ENCODE measurements at places on chromosomes 3 and 15.

GRCh38 chr3:59444676-59445075 is 394.9 kb upstream of the CFAP20DC start:
- ATAC-seq: no peak

GRCh38 chr15:65395567-65396202 is 17.9 kb upstream of the IGDCC3 start:
- no peak for ATAC-seq

DNA sequence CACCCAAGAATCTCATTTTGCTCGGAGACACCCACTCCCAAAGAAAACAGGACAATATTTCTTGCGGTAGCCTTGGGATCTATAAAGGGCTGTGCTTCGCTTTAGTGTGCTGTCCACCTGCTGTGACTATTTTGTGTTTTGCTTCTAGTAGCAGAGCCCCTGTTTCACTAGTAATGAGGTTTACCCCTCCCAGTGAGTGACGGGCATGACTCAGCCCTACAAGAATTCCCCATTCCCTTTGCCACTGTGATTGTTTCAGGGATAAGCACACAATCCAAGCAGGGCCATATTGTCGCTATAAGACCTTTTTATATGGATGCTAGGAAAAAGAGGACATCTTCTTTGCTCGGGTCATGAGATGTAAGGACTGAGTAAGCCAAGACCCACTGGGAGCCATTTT is 62.5 kb upstream of the FOXB1 start:
- no peak for ATAC-seq

GRCh38 chr3:127221446-127222035 is 28.6 kb downstream of the PRR23E start:
- ATAC-seq: no peak

DNA sequence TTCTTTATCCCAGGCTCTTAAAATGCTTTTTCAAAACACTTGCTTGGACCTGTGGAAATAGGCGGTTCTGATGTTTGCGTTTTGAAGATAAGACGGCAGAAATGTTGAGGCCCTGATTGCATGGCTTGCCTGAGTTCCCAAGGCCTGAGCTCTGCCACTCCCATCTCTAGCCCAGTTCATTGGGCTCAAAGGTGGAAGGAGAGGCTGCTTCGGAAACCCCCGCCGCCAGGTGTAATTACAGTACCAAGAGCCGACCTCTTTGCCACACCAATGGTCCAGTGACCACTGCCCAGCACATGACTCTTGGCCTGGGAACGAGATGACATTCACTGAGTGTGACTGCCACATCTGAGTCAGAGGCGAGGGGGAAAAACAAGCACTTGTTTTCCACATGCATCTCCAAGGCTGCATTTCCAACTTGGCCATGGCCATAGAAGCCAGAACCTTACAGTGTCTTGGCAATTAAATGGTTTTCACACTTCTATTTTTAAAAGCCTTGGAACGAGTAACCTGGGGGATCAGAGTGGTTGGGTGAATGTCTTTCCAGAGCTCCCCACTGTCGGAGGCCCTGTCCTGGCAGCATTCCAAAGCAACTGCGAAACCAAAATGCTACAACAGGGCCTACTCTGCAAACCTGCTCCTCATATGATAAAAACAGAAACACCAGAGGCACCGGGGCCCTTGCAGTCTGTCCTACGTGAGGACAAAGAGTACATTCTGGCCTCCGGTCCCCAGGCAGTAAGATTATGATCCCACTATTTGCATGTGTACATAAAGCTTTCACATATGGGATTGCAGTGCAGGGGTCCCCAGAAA is 63.8 kb upstream of the CGNL1 start:
- no peak for ATAC-seq

DNA sequence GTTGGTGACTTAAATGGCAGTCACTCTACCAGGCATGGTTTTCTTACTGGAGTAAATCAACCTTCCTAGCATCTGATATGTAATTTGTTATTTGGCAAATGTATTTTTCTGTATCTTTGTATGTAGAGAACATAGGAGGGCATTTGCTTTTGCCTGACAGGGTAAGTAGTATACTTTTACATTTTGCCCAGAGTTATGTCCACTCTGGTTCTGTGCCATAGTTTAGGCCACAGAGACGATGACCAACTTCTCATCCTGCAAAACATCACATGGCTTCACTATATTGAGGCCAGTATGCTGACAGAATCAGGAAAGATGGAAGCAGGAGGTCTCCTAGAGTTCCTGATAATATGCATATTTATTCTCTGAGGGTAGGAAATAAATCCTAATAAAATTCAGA is 23.1 kb upstream of the ULK4 start:
- ATAC-seq: no peak

GRCh38 chr3:151591441-151591840 is 130.6 kb upstream of the IGSF10 start:
- ATAC-seq: no peak

- no peak for ATAC-seq
These were observed 49.3 kb upstream of the XCR1 start for GRCh38 chr3:46076606-46077005.

DNA sequence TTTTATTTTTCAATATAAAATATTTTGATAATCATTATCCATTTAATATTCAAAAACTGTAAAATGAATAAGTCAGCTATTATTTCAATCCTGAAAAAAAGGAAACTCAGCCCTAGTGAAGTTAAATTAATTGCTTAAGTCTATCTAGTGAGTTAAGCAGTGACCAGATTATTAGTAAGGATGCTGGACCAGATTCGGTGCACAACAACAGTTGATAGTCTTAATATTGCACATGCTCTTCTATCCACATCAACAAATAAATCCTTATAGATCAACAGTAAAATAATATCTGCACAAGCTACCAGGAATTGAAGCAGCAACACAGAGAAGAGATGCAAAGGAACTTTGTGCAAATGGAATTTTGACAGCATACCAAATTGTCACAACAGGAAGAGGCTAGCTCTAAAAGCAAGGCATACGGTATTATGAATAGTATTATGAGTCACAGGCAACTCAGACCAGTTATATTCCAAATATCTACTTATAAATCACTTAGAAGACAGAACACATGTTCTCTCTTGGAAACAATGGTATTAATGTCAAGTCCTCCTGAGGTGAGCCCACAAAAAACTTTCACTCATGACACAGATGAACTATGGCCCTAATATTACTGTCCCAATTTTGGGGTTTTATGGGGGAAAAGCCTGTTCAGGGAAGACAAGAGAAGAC is 24.9 kb downstream of the VPS13C start:
- ATAC-seq: no peak

GRCh38 chr3:108486941-108487340 is 23.5 kb downstream of the MYH15 start:
- peak; percentile 92 for ATAC-seq

GRCh38 chr3:184745526-184745925 is 33.7 kb upstream of the MAGEF1 start:
- no peak for ATAC-seq

DNA sequence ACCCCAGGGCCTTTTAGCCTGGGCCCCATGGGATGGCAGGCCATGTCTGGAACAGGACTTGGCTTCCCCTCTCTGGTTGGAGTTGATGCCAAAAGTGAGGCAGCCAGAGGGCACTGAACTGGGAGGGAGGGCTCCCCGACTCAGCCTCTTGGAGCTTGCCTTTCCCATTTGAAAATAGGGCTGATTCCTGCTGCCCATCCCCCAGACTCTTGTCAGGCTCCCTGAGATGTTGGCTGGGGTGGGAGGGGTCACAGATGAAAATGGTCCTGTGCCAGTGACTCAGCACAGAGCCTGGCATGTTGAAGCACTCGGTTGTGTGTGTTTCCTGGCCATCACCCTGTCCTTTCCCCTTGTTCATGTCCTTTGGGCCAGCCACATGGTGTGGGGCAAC is 6.6 kb downstream of the PPCDC start:
- ATAC-seq: peak; percentile 5

DNA sequence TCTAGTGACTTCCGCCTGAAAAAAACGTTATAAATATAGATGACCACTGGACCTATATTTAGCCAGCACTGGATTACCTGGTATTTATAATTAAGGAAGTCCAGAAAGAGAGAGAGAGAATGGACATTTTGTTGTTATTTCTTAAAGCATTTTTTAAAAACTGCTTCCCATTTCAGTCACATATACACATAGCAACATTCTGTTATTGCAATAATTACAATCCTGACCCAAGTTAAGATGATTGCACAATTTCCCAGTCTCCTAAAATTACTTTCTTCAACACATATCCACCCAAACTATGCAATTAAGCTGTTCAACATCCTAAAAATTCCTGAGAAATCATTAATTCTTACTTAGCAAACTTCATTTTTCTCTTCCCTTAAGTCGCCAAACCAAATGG is 37.7 kb downstream of the PCSK6 start:
- no peak for ATAC-seq

GRCh38 chr3:185659942-185660921 is 74.1 kb downstream of the SENP2 start:
- ATAC-seq: peak; percentile 79

DNA sequence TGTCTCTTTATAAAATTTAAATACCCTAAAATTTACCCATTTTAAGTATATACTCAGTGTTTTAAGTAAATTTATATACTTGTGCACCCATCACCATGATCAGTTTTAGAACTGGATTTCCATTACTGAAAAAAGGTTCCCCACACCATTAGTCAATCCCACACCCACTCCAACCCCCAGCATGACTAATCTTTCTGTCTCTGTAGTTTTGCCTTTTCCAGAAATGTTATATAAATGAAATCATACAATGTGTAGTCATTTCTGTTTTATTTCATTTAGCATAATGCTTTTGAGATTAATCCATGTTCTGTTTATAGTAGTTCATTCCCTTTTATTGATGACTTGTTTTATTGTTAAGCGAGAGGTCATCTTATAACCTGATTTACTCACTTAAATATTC is 66.1 kb upstream of the LIMD1 start:
- no peak for ATAC-seq

GRCh38 chr3:17932136-17932771 is 189.8 kb upstream of the TBC1D5 start:
- no peak for ATAC-seq

- ATAC-seq: no peak
These were observed 53.9 kb upstream of the ITGA11 start for GRCh38 chr15:68485721-68486360.

GRCh38 chr3:33006081-33006480 is 54.6 kb downstream of the CCR4 start:
- ATAC-seq: no peak

- ATAC-seq: peak; percentile 65
These were observed 6.9 kb upstream of the ZNF662 start for GRCh38 chr3:42898896-42899675.

DNA sequence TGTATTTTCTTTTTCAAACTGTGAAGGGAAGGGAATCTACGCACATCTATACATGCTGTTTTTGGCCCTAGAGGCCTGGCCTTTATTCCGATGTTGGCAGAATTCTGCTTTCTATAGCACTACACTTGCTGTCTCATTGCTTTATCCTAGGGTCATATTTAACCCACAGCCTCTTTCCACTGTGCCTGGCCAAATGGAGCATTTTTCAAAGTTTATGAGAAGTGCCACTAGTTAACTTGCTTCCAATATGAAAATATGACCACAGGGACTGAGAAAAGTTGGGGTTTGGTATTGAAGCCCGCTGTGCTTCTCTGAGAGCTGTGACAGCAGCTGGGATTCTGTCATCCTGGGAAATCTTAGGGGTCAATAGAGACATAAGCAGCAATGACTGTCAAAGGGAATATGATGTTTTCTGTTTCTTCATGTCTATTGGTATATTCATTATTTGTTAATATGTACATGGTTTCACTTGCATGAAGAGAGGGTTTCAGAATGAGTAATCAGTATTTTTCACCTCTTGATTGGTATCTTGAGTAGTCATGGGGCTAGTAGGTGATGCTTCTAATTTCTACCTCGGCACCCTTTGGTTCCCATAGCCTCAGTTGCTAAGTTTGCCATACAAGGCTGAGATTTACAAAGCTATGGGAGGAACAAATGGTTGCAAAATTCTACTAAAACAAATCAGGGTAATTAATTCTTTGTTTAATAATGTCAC is 275.8 kb upstream of the RBMS3 start:
- no peak for ATAC-seq

- ATAC-seq: no peak
These were observed 33.2 kb downstream of the SLC12A8 start for GRCh38 chr3:125179143-125179883.

- ATAC-seq: no peak
These were observed 35.3 kb upstream of the P2RY12 start for GRCh38 chr3:151419806-151420205.

GRCh38 chr3:101243285-101244211 is 76.8 kb downstream of the IMPG2 start:
- ATAC-seq: no peak

- no peak for ATAC-seq
These were observed 96.3 kb downstream of the ZNF385D start for GRCh38 chr3:21654662-21655061.

GRCh38 chr3:9399746-9400145 is 2.3 kb downstream of the SETD5 start:
- ATAC-seq: peak; percentile 13

DNA sequence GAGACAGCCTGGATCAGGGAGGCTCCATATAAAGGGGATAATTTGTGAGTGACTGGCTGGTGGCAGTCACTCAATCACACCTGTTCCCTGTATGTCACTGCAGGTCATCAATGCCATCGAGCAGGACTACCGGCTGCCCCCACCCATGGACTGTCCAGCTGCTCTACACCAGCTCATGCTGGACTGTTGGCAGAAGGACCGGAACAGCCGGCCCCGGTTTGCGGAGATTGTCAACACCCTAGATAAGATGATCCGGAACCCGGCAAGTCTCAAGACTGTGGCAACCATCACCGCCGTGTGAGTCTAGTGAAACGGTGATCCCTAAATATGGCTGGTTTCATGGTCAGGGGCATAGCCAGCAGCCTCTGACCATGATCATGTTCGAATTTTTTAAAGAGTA is 453.2 kb downstream of the EPHB1 start:
- no peak for ATAC-seq

- peak; percentile 24 for ATAC-seq
These were observed 1.7 kb downstream of the PLA2G4D start for GRCh38 chr15:42092398-42093318.

DNA sequence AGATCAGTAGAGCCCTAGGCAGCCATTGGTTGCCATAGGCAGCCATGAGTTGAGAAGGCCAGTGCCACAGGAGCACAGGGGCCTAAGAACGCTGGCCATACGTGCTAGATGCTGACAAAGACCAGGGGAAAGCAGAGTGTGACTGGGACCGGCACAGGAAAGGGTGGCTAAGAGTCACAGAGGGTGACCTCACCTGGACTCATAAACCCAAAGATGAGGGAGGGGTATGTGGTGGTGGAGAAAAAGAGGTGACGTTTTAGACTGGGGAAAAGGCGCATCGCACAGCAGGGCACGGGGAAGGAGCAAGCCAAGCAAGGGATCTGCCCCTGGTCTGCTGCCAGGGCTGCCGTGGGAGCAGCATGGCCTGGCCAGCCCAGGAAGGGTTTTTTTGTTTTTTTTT is 122.5 kb downstream of the VGLL4 start:
- ATAC-seq: peak; percentile 50

GRCh38 chr3:42519568-42519962 is 17.1 kb downstream of the VIPR1 start:
- no peak for ATAC-seq
